Neural crest cell (in vitro differentiated cells): ENCODE measurements at places on chromosomes 1 and 21.
A peak's percentile ranks its signal among the peaks of the same experiment; 100 is the strongest.

DNA sequence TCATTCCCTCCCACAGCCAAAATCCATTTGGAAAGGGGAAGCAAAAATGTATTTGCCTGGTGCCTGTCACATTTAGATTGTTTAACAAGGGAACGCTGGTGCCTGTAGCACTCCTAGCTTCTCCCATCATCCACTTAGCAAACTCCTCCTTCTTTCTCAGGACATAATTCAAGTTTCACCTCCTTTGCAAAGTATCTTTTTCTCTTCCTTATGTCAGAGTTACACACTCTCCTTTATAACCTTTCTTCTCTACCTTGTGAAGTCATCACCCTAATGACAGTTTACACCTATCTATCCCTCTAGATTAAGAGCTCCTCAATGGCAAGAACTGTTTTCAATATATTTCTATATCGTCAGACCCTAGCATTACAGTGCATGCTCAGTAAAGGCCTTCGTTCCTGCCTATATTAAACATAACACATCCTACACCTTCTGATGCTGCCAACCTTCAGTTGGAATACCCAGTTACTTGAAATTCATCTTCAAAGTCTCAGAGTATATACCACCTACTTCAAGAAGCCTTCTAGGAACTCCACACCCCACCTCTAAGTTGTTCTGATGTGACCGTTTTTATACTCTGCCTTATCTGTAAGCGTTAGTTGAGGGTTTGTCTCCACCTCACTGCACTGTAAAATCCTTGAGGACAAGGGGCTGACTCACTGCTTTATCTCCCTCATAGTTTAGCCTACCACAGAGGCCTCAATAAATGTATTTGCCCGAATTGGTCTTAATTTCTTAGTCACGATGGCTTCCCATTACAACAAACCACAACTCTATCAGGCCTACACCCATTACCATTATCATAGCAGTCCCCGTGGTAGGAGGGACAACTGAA, 1.0 kb upstream of the EPS15 start:
- no peak for DNase-seq

GRCh38 chr1:26408604-26409003, 2.0 kb upstream of the LIN28A start:
- peak; percentile 96 for DNase-seq

DNA sequence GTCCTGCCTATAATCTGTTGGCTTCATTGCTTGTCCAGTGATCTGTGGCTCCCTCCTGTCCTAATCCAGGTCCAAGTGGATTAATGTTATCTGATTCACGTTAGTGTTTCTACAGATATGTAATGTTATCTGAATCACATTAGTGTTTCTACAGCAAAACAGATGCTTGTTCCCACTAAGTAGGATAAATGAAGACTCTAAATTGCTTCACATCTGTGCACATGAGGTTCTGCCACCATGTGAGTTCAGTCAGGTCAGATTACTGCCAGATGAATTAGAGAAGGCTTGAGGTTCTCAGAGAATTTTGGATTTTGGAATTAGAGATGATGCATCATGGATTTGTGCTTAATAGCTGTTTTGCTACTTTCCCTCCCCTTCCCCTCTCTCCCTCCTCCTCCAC, 13.2 kb downstream of the DISC1 start:
- DNase-seq, result no peak

GRCh38 chr1:30274976-30275621, 448.3 kb downstream of the MATN1 start:
- DNase-seq, result no peak

DNA sequence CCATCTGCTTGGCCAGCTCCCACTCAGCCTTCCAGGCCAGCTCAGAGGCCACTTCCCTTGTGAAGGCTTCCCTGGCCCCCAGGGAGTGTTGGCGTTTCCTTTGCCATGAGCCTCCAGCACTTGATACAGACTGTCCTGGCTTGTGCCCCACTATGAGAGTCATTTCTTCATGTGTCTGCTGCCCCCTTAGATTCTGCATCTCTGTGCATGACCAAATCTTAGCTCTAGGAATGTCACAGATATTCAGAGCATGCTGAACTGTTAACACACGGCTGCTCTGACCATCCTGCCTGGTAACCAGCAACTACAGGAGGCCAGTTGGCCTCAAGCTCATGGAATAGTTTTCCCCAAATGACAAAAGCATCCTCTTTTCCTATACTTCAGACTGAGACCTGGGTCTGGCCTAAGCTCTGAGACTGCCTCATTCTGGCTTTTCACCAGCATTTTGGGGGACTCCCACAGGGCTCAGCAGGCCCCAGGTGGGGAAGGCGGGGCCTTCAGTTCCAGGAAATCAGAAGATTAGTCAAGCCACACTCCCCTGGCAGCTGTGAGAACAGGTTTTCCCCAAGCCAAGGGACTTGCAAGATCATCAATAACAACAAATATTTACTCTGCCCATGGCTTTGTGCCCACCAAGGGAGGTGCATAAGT, 182.6 kb upstream of the EDN2 start:
- DNase-seq, result no peak

- DNase-seq, result no peak
These were observed 10.4 kb downstream of the MPZ start for GRCh38 chr1:161299347-161299746.

- DNase-seq, result no peak
These were observed 259.9 kb downstream of the FOXD2 start for GRCh38 chr1:47697616-47698335.

GRCh38 chr1:70295749-70296148, 58.8 kb downstream of the ANKRD13C start:
- DNase-seq, result no peak

DNA sequence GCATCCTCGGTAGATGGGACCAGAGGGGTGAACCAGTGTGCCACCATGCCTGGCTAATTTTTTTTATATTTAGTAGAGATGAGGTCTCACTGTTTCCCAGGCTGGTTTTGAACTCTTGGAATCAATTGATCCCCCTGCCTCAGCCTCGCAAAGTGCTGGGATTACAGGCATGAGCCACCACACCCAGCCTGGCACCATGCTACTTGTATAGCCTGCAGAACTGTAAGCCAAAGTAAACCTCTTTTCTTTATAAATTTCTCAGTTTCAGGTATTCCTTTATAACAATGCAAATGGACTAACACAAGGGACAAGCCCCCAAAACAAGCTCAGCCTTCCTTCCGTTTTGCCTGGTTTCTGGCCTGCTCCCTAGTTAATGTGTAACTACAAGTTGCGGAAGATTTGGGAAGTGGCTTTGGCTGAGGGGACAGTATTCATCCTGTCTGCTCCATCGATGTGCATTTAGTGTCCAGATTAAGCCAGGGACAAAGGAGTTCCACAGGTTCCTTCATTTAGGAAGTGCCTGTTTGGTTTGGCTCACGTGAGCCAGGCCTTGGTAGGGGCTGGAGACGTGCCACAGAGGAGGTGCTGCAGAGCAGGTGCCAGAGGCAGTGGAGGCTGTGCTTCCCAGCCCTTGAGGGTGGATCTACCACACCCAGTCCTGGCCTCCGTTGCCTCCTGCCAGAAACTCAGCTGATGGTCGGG, 4.4 kb downstream of the AVPR1B start:
- DNase-seq, result no peak

DNA sequence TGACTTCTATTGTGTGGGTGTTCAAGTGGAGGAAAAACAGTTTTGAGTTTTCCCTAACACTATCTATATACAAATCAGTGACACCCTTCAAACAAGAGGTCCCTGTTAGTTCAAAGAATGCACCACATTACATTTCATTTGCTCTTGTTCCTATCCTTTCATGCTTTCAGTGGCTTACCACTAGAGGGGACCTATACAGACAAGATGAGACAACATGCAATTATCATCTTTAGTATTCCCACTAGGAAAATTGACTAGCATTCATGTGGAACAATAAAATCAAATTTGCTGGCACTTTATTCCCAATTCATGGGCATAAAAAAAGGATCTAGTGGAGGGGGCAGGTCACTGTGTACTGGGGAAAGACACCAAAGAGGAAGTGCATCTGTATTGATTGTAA, 13.3 kb upstream of the SIPA1L2 start:
- no peak for DNase-seq

- DNase-seq, result no peak
These were observed 510.8 kb upstream of the B3GALT2 start for GRCh38 chr1:193697115-193697762.

- no peak for DNase-seq
These were observed 58.5 kb downstream of the LPAR3 start for GRCh38 chr1:84834419-84835064.

DNA sequence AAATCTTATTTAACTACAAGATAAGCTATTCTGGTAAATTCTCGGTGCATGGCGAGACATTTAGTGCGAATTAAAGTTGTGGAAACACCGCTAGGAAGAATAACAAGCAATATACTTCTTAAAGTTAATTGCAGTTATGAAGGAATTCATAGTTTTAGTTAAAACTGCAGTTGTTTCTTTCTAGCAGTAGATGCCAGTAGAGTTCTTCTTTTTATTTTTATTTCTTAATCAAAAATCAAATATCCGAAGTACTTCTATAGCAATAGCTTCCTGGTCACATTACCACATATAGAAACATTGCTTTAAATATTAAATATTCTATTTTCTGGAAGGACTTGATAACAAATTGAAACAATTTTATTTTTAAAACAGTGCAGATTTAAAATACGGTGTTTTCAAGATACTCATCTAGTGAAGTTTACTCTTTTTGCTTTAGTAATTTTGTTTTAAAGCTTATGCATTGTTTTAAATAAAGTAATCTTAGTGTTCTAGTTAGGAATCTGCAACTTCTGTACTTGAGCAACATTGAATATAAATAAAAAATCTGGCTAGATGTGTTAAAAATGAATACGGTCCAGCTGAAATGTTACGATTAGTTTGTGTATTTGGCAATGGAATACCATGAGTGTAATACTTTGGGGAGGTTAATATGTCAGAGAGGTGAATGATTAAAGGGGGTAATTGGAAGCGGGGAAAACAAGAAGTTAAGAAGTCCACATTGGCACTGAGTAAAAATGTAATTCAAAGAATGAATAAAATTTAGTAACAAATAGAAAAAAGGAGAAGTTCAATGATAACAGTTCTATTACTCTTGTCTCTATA, 2.7 kb upstream of the PRKACB start:
- no peak for DNase-seq

- no peak for DNase-seq
These were observed 11.1 kb upstream of the RASSF5 start for GRCh38 chr1:206496131-206496793.

- DNase-seq, result no peak
These were observed 28.4 kb downstream of the EGLN1 start for GRCh38 chr1:231393668-231394067.

DNA sequence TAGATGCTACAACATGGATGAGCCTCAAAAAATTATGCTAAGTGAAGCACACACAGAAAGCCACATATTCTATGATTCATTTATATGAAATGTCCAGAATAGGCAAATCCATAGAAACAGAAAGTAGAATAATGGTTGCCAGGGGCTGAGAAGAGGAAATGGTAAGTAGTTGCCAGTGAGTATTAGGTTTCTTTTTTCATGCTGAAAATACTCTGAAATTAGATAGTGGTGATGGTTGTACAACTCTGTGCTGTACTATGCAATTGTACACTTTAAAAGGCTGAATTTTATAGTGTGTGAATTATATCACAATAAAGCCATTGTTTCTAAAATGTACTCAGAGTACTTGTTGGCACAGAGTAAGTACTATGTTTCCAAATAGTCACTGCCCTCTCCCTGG, 15.5 kb upstream of the GFI1 start:
- DNase-seq, result no peak

- DNase-seq, result no peak
These were observed 72.5 kb downstream of the RRAGC start for GRCh38 chr1:38787041-38787440.

DNA sequence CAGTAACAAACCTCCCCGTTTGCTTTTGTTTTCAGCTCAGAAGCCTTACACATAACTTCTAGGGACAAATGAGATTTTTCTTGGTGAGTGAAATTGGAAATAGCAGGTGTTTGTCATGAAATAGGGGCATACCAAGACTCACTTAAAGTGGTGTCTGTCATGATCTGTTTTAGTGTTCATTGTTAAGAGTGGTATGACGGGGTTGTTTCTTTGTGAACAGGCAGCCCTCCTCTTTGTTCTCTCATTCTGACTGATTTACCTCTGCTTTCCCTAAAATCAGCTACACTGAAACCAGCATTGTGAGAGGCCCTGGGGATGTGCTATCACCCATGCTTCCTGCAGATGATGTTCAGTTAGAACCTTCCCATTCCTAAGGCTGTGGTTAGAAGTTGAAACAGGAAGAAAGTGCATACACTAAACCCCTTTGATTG, 2.5 kb upstream of the ERO1B start:
- no peak for DNase-seq

DNA sequence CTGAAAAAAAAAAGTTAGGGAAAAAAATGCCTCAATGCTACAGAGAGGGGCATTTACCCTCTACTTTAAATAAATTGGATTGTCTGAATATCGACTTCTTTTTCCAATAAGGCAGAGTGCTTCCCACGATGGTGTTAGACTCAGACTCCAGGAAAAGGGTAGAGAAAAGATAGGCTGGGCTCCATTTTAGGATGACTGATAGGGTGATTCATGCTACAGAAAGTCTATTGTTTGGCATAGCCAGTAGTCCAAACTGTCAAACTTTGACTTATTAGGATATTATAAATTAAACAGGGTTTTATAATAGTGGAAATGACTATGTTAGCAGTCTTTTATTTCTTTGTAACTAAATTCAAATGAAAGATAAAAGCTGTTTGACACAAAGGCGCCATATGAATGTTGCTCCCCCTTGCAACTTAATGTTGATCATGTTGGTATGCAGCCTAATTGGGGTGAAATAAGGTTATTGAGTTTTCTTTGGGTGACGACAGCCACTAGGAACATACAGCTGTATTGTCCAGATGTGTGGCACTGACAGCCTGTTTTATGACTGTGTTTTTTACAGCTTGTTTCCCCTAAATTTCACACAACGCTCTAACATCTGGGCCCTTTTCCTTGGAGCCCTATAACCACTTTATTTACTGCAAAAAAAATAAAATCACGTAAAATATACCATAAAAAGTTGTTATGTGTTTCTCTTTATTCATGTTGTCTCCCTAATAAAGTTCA, 69.3 kb downstream of the SPAG17 start:
- DNase-seq, result no peak

DNA sequence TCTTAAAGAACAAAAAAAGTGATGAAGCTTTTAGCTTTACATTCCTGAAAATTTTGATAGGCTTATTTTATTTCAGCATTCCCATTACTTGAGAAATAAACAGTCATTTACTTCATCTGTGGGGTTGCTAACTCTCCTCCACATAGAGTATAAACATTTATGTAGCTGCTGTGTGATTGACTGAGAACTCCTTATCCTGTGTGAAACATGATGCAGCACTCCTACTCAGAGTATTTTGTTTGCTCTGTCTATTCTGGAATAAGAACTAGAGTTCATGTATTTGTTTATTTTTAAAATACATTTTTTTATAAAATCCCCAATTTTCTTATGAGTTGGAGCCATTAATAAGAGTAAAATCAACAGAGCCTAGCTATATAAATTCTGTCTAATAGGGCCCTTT, 318.7 kb upstream of the SPAG17 start:
- DNase-seq, result no peak

DNA sequence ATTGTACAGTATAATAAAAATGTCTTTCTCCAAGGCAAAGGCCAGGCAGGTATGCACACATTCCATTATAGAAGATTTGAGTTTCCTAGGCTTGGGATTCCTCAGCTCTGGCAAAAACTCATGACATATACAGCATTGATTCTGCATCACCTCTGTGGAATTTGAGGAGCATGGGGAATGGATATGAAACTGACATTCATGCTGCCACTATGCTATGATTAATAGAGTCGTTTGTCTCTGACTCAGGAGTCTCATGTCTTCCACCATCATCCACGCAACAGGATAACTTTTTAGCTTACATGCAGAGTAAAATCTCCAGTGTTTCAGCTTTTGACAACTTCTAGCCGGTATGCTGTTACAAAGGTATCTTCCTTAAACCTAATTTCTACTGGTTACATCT, 49.8 kb upstream of the ADORA3 start:
- no peak for DNase-seq

- DNase-seq, result no peak
These were observed 7.7 kb downstream of the C1orf226 start for GRCh38 chr1:162389021-162389818.
